Motor neuron (in vitro differentiated cells): ENCODE measurements at places on chromosomes 7 and 10. TPM values are rescaled to one million over a fixed set of nuclear protein-coding genes. Genes with fewer than 3 reads are reported as not detected.

The PHF14 gene
- 60.8 and 73.4 TPM in 2 replicates for total RNA-seq

The RASSF4 gene
- total RNA-seq, result 9.6 and 14.3 TPM in 2 replicates

DNA sequence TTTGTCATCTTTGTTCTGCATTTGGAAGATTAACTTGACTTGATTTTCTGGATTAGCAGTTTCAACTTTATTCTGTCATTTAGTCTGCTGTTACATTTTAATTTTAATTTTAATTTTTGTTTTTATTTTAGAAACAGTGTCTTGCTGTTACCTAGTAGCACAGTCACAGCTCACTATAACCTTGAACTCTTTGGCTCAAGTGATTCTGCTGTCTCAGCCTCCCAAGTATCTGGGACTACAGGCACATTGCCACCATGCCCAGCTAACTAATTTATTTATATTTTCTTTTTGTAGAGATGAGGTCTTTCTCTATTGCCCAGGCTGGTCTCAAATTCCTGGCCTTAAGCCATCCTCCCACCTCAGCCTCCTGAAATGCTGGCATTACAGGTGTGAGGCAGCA, 35.3 kb downstream of the PALS2 start:
- no peak for ATAC-seq

DNA sequence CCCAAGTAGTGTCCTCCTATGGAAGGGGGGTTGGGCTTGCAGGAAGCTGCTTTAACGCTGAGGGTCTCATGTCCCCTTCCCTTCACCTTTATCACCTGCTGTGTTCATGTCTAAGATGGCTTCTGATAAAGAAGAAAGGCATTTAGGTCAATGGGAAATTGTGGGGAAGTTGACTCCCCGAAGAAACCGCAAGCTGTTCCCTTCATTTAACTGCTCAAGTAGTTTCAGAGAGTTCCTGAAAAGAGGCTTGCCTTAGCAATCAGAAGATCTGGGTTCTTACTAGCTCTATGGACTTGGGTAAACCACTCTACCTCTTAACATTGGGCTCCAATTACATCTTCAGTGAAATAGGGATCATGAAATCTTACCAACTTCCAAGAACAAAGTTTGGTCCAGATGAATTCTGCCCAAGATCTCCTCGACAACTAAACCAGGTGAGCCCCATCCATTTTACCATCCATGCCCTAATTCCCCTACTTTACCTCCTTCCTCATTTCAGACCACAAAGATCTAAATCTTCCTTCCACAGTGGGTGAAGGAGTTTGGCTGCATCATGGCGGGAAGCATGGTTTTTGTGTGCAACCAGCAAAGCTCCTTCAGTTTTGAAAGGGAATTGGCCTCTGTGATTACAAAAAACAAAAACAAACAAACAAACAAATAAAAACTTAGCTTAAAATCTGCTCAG, 30.4 kb upstream of the UCN3 start:
- ATAC-seq, result no peak

GRCh38 chr7:116377721-116378120, 121.8 kb upstream of the CAV2 start:
- ATAC-seq, result no peak

GRCh38 chr10:100519311-100520051, at the start of gene SEC31B:
Gene SEC31B (minus strand): TSS chr10:100519861. CDS start chr10:100516952, 2,909 bp downstream.
- peak; percentile 67 for ATAC-seq

DNA sequence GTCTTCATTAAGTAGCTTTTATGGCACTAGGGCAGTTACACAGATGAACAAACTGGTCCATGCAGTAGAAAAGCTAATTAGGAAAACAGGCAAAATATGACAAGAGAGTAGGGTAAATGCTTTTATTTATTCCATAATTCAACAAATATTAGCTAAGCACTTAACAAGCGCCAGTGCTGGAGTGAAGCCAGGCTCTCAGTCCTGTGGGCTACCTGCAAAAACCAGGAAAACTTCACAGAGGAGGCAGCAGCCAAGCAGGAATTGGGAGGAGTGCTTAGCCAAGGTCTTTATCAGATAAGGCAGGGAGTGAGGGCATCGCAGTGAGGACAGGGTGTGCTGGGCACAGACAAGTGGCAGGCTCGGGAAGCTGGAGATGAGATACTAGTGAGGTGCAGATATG, 4.9 kb upstream of the KAT6B start:
- ATAC-seq, result no peak
